ENCODE measurements at places on chromosomes 5 and 9.

DNA sequence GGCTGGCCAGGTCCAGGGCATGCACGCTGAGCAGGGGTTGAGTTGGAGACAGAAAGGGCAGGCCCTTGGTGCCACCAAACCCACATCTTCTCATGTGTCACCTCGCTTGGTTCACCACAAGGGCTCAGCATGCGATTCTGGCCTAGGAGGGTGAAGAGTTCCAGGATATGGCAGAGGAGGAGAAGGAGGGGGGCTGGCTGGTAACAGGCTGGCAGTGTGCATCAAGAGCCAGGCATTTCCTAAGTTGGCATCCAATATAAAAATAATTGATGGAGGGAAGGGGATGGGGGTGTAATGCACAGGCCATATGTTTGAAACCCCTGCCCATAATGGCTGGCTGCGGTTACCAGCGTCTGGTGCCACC, 255.6 kb downstream of the NFIB start:
- DNase-seq, result no peak

DNA sequence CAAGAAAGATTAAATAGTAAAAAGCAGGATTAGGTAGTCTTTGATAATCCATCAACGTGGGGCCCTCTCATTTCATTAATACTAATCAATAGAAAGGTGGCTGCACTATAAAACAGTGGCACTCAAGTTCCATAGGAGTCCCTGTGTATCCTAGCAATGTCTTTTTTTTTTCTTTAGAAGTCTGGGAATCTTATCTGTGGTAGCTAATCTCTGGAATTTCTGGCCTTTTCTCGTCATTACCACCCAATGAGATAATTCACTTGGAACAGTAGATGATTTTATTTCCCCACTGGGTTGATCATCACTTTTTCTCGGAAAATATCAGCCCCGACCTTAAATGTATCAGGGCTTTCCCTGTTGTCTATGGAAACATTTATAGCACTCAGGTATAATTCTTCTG, 86.8 kb upstream of the CDH6 start:
- DNase-seq, result no peak

DNA sequence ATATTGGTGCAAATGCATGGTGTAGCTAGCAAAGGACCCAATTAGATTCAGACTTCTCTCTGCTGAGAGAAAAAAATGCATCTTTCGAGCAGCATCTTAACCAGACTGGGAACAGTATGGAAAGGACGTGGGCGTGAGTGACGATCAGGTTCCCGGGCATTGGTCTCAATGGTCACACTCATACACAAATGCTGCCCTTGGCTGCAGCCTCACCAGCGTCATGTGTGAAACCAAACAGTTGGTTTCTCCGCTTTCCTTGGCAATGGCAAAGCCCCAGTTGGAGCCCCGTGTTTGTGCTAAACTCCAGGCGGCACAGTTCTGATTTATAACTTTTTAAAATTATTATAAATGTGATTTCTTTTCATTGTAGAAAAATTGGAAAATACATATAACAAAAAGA, 237.8 kb downstream of the SEC61B start:
- DNase-seq, result no peak

GRCh38 chr9:6184749-6185645, 30.6 kb upstream of the IL33 start:
- no peak for DNase-seq

DNA sequence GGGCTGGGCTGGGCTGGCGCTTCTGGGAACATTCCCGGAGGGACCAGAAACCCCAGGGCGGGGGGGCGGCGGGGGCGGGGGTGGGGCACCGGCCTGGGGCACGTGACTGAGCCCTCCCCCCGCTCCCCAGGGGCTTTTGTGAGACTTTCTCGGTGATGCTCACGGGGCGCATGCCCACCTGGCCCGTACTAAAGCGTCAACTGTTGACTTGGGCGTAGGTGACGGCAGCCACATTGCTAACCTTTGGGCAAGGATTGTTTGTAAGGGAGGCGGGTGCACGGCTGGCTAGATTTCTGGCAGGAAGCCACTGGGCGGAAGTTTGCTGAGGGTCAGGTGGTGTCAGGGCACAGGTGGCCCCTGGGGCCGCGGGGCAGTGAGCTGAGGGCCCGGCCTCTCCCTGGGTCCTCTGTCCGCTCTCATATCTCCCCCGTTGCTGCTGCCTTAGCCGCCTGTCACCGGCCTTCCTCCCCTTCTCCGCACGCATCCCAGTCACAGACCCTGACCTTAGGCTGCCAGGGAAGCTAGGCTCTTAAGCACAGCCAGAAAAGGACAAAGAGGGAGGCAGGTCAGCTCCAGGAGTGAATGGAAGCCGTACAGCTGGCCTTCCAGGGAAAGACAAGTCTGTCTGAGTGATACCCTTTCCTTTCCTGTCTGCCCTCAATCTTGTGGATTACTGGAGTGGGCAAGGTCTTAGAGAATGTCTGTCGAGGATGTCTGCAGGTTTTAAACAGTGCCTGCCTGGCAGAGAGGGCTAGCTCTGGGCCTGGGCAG, 812 bp downstream of the CACFD1 start:
- peak; percentile 47 for DNase-seq

GRCh38 chr9:126957687-126958053, 43.1 kb downstream of the RALGPS1 start:
- no peak for DNase-seq

DNA sequence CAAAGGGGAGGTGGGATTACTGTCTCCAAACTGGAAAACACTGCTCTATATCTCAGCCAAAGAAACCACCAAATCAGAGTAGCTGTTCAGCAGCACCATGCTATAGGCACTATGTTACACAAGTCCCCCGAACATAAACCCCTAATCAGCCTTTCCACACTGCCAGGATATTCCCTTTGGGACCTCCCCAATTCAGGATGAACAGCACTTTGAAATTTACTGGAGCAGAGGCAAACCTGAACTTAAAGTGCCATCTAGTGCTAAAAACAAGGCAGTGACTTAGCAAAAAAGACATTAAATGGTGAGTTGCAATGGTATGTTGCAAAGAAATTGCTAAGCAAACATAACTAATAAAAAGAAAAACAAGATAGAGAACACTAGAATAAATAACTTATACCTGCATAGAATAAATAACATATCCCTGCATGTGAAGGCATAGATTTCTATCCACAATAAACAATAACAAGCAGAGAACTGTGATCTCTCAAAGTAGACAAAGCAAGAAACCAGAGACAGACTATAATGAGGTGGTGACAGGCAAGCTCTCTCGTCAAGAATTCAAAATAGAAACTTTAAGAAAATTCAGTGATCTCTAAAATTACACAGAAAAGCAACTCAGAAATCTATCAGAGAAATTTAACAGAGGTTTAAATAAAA, 584.4 kb upstream of the ACO1 start:
- no peak for DNase-seq

DNA sequence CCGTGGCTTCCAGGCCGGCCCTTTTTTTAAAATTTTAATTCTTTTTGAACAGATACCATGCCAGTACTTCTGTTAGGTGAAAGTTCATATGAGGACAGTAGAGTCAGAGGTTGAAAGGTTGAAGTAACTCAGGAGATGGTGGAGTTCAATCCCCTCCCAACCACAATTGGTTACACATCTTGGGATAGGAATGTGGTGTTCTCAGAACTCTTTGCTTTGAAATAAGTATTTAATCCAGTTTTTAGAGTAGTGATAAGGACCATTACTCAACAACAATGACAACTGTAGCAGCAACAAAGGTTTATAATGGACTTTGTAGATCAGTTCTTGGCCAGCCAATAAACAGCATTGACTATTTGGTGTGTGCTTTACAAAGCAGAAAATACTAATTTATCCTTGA, 116.0 kb downstream of the ARHGAP26 start:
- DNase-seq, result no peak

DNA sequence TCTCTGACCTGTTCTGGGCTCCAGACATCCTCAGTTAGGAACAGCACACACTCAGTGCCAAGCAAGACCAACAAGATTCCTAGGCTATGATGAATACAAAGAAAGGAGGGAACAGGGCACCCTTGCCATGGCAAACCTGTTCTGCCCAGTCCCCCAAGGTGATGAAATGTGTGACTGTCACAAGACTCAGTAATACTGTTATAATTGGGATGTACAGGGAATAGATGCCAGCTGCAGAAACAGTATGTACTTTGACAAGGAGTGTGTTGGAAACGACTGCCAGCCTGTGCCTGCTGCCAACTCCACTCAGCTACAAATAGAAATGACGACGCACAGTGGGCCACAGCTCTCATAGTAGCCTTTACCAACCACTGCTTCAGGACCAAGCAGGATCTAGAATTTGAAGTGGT, 453.0 kb downstream of the EFNA5 start:
- no peak for DNase-seq

Measured in right lung (tissue), 10 donors.